ENCODE measurements at places on chromosomes 5 and 9. TPM values are rescaled to one million over a fixed set of nuclear protein-coding genes. Genes with fewer than 3 reads are reported as not detected.

The KCNN2 gene
- 10.3 TPM for total RNA-seq

The FOXD4L5 gene
- under 0.01 TPM for total RNA-seq

The GFPT2 gene
- total RNA-seq = 3.3 TPM

The ORM2 gene
- not detected for total RNA-seq

The NUTM2F gene
- not detected for total RNA-seq

The PCDHA1 gene
- total RNA-seq = under 0.01 TPM

The PLPP7 gene
- 10.5 TPM for total RNA-seq

The PDCD1LG2 gene
- total RNA-seq = 9.6 TPM

The SH2D3C gene
- 1.3 TPM for total RNA-seq

The CFAP157 gene
- under 0.01 TPM for total RNA-seq

The KIF4B gene
- not detected for total RNA-seq

The IFNA2 gene
- total RNA-seq = not detected

The ADAMTSL1 gene
- total RNA-seq = 0.62 TPM

The NTMT1 gene
- total RNA-seq = 39.3 TPM

The PDLIM4 gene
- total RNA-seq = 13.7 TPM

The OTP gene
- not detected for total RNA-seq

The CD72 gene
- 0.62 TPM for total RNA-seq

The PCDHGA1 gene
- 0.36 TPM for total RNA-seq

The ANKRD18B gene
- total RNA-seq = 5.7 TPM

The IFNK gene
- not detected for total RNA-seq

The KLHL9 gene
- 39.8 TPM for total RNA-seq

The NAIP gene
- total RNA-seq = 1.7 TPM

The OR13F1 gene
- not detected for total RNA-seq

The KCNV2 gene
- total RNA-seq = not detected

The FSTL4 gene
- 0.34 TPM for total RNA-seq

The PALM2AKAP2 gene
- total RNA-seq = 0.46 TPM

The PCSK5 gene
- total RNA-seq = 0.33 TPM

The SPATA31E1 gene
- total RNA-seq = under 0.01 TPM

The TMEFF1 gene
- 0.69 TPM for total RNA-seq

The MAMDC4 gene
- total RNA-seq = 0.67 TPM

The ARID3C gene
- 0.15 TPM for total RNA-seq

The GGTA1 gene
- total RNA-seq = not detected

All from melanocyte of skin (primary cell).